ENCODE measurements at places on chromosomes 1 and 21.

- DNase-seq: no peak
Measured at GRCh38 chr1:92736395-92736794, 48.5 kb downstream of the EVI5 start.

GRCh38 chr1:31771891-31772668 is 7.9 kb upstream of the ADGRB2 start:
- peak; percentile 88 for DNase-seq

GRCh38 chr1:28815533-28816185 is 3.7 kb downstream of the OPRD1 start:
- DNase-seq: no peak

GRCh38 chr1:185401019-185401418 is 84.0 kb upstream of the IVNS1ABP start:
- peak; percentile 96 for DNase-seq

GRCh38 chr1:36692465-36693160 is 209.9 kb upstream of the CSF3R start:
- DNase-seq: no peak

DNA sequence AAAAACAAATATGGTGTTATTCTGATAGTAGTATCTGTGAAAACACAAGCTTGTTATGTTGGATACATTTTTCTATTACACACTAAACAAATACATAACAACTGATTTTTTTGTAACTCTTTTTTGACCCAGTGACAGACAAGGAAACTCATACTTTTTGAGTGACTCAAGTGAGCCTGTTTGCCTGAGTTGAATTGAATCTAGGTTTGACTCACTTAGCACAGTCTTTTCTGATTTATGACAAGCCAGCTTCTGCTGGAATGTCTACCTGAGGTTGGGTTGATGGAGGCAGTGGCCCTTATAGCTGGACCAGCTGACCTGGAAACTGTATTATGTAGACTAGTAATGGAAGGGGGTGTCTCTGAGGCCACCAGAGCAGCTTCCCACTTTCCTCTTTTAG is 4.2 kb upstream of the CLCA4 start:
- peak; percentile 38 for DNase-seq

- DNase-seq: no peak
Measured at GRCh38 chr21:35511696-35512162, 462.6 kb upstream of the RUNX1 start.

- DNase-seq: no peak
Measured at GRCh38 chr1:100631015-100631551, 88.5 kb upstream of the VCAM1 start.
